ENCODE measurements at places on chromosomes 2 and 18.

DNA sequence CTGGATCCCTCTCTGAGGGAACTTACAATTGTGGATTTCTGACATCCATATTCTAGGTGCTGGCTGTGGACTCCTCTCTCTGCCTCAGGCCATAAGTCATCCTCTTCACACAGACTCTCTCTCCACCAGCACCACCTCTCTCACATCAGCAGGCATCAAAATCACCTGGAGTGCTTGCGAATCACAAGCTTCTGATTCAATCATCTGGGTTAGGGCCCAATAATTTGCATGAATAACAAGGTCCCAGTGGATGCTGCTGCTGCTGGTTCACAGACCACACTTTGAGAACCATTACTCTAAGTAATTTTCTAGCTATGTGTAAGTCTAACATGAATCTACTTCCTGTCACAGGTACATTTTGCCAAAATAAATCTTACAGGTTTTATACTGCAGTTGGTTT, 214.9 kb downstream of the DSEL start:
- no peak for DNase-seq

GRCh38 chr2:9074930-9075329, 71.4 kb upstream of the MBOAT2 start:
- no peak for DNase-seq

- no peak for DNase-seq
Observed at GRCh38 chr2:220422676-220423075, 795.2 kb downstream of the SLC4A3 start.

GRCh38 chr18:75199327-75199726, 9.6 kb downstream of the PTGR3 start:
- no peak for DNase-seq

DNA sequence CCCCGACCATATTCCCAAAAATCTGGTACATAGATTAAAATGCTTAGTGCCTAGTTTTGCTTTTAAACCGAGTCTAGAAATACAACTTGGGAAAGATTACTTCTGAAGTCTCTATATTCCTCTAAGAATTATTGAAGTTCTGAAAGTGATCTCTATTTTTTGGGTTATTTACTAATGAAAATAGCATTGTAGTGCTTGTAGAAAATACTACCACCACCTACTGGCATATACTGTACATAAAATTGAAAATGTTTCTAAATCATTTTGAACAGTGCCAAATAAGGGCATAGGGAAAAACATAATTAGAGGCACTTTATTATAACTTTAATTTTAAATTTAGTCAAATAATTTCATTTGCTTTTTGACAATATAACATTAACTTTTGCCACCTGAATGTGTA, 1399.6 kb upstream of the ZEB2 start:
- no peak for DNase-seq

DNA sequence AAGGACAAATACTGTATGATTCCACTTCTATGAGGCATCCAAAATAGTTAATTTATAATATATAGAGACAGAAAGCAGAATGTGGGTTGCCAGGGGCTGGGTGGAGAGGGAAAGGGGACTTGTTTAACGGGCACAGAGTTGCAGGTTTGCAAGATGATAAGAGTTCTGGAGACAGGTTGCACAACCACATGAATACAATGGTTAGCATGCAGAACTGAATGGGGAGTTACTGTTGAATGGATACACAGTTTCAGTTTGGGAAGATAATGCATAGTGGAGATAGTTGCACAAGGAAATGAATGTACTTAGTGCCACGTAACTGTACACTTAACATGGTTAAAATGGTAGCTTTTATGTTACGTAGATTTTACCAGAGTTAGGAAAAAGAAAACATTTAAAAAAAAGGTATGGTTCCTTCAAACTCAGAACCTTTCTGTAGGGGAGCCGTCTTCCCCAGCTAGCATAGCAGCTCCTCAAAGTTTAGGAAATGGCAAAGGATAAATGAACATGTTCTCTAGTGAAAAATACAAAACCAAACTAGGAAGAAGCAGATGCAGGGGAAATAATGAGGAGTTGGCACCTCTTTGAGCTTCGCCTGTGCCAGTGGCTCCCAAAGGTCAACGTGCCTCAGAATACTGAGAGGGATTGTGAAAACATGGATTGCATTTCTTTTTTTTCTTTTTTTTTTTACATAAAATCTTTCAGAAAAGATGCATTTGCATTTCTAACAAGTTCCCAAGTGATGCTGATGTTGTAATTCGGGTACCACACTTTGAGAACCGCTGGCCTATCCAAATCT, 95.2 kb downstream of the ZCCHC2 start:
- DNase-seq: no peak

DNA sequence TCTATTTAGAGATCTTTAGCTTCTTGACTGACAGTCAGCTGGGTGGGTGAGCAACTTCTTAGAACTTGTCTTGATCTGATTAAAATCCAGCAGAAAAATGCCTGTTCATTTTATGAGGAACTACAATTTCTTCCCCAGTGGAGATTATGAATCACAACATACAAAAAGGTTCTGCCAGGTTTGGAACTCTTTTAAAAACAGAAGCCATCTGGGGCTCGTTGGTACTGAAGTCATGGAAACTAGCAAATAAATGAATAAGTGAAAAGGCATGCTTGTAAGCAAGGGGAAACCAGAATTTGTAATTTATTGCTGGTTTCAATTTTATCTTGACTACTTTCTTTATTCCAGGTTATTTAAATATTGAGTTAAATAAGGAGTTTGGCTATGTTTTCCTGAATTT, 767.4 kb downstream of the MBD2 start:
- DNase-seq: no peak

GRCh38 chr2:7773362-7774360, 856.4 kb downstream of the RNF144A start:
- no peak for DNase-seq

DNA sequence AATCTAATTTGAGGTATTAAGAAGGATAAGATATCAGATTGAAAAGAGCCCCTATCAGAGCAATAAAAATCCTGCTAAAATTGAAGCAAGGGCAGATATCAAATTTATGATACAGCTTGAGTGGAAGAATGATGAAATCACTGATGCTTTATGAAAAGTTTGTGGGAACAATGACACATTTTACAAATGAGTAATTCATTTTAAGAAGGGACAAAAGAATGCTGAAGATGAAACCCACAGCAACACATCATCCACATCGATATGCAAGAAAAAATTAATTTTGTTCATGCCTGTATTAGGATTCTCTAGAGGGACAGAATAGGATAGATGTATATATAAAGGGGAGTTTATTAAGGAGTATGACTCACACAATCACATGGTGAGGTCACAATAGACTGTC, 355.6 kb upstream of the GYPC start:
- no peak for DNase-seq

GRCh38 chr2:168466834-168467565, 10.9 kb downstream of the CERS6 start:
- DNase-seq: no peak
